ENCODE measurements at places on chromosomes 7 and 10. TPM values are rescaled to one million over a fixed set of nuclear protein-coding genes. Genes with fewer than 3 reads are reported as not detected.

STN1 gene
- total RNA-seq: 53.3 TPM

DNA sequence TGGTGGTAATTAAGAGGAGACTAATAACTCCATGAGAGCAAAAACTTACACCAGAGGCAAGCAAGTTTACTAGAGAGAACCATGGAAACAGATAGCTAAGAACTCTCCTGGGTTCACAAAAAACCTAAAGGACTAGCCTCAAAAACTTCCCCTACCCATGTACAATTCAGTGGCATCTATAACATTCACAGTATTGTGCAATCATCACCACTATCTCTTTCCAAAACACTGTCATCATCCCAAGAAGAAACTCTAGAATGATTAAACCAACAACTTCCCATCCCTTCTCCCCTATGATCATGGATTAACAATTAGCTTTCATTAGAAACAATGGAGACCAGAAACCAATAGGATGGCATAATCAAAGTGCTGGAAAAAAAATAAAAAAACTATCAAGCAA lies 1038.3 kb downstream of the LRMDA start:
- no peak for DNase-seq

GRCh38 chr7:95777269-95777668 lies 4.9 kb downstream of the DYNC1I1 start:
- no peak for DNase-seq

DNA sequence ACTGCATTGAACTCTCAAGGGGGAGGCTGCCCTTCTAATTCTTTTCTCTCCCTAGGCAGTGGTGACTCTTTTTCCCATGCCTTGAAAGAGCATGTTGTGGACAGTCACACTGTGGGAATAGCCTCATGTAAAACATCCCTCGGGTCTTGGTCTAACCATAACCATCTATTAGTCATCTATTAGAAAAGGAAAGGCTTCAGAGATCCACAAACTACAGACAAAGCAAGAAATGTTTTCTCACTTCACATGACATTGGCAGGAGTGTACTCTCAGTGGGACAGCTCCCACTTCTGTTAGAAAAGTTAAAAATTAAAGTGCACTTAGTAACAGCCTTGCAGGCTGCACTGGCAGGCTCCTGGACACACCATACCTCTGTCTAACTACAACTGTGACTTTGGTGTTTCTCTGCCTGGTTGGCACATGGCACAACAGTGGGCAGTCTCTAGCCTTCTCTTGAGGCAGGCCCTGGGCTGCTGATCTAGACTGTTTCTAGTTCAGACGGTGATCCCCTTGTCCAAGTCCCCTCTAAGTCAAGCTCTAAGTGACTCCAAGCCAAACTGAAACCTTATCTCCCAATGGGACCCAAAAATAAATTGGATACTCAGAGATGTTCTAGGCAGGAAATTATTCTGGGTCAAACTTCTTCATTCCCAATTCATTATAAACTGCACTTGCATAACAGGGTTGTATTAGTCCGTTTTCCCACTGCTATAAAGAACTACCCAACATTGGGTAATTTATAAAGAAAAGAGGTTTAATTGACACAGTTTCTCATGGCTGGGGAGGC lies 57.9 kb upstream of the ITGB1 start:
- DNase-seq: no peak

DNA sequence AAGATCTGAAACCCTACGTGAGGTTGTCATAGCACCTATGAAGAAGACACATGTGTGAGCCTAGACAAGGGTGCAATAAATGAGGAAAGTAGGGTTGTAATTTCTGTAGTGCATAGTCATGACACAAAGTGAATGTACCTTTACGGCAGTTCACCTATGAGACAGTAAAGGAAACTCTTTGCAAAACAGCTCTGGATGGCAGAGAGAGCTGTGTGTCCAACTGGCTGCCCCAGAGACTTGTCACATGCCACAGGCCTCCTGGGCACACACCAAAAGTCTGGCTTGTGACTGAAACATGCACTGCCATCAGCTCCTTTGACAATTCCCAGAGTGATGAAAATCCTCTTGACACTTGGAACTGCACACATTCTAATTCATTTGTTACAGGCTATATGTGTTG lies 90.7 kb upstream of the NAMPT start:
- DNase-seq: no peak

DNA sequence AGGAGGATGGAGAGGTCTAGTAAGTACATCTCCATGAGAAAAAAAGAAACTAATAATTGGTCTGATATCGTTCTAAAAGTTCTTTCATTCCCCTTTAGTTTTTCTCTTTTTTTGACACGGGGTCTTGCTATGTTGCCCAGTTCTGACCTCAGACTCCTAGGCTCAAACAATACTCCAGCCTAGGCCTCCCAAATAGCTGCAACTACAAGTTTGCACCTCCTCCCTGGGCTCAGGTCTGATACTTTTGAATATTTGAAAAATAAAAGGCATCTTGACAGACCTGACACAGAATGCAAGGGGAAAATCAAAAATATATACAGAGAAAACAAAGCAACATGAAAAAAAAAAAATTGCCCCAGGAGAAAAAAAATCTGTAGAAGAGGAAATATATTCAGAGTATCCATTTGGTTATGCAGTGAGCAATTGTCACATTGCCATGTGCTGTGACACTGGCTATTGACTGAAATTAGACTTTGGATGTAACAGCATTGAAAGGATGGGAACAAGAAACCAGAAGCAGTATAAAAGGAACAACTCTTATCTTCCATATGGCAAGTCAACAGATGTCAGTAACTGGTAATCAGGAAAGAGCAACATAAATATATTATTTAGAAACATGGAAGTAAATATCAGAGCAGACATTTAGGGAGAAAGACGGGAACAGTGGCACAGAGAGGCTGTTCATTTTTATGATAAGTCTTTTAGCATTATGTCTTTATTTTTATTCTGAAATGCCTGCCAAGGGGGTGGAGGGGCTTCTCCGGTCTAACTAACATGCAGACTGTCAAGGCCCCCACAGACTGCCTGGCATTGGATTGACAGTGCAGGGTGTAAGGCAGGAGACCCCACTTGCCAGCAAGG lies 408.4 kb downstream of the PARD3 start:
- DNase-seq: no peak

DNA sequence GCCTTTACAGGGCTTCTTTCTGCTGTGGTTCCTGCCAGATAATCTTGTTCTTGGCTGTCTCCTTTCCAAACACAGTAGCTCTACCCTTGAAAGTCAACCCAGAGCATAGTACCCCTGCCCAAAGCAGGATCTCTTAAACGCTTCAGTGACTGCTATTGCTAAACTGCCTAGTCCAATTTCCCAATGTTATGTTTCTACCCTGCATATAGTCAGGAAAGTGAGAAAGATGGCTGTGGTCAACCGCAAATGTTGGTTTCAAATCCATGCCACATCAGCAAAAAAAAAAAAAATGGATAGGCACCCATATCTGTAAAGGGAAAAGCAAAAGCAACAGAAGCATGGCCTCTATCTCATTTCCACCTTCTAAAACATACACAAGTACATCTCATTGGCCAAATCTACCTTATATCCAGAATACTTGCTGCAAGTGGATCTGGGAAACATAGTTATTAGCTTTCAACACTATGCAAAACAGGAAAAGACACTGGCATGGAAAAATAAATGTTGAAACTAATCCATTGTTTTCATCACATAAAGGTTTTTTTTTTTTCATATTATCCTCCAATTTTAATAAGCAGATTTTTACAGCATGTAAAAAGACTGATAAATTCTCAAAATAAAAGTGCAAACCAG lies 59.8 kb downstream of the DNAJC1 start:
- no peak for DNase-seq

DNA sequence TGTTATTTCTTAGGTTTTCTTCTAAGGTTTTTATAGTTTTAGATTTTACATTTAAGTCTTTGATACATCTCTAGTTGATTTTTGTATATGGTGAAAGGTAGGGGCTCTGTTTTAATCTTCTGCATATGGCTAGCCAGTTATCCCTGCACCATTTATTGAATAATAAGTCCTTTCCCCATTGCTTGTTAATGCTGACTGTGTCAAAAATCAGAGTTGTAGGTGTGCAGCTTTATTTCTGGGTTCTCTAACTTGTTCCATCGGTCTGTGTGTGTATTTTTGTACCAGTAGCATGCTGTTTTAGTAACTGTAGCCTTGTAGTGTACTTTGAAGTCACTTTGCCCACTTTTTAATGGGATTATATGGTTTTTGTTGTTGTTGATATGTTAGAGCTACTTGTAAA lies 37.9 kb upstream of the FAM13C start:
- DNase-seq: no peak

DNA sequence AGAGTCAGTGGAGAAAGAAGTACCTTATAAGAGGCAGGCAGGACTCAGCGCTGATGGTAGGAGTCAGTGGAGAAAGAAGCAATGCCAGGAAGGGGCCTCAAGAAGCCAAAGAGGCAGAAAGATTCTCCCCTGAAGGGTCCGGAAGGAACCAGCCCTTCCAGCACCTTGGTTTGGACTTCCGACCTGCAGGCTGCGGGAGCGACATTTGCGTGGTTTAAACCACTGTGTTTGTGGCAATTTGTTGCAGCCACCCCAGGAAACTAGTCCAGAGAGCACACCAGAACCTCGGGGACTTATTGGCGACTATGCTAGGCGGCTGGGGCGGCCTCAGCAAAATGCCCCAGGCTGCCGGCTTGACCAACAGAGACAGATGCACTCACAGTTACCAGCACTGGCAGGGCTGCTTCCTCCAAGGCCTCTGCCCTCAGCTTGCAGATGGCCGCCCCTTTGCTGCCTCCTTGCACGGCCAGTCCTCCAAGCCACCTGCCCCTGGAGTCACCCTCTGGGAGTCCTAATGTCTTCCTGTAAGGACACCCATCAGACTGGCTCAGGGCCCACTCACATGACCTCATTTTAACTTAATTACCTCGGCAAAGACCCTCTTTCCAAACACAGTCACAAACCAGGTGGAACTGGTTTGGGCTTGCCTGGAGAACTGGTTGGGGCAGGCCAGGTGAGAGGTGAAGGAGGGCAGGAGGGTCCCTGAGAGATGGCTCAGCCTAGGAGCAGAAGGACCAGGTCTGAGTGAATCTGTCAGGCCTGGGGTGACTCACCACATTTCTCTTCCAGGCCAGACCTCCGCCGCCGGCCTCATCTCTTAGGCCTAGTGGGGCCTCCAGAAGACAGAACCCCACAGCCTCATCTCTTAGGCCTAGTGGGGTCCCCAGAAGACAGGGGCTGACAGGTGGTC lies 26.1 kb downstream of the CALML3 start:
- no peak for DNase-seq

All from activated naive CD4-positive, alpha-beta T cell treated with anti-CD3 and anti-CD28 coated beads for 36 hours (primary cell).